Sigmoid colon (tissue), 7 donors: ENCODE measurements at places on chromosomes 1 and 21. TPM values are rescaled to one million over a fixed set of nuclear protein-coding genes. Genes with fewer than 3 reads are reported as not detected.

The GBP7 gene
- not detected for total RNA-seq

The VHLL gene
- total RNA-seq = not detected

The EPHA10 gene
- 0.14 TPM for total RNA-seq

DNA sequence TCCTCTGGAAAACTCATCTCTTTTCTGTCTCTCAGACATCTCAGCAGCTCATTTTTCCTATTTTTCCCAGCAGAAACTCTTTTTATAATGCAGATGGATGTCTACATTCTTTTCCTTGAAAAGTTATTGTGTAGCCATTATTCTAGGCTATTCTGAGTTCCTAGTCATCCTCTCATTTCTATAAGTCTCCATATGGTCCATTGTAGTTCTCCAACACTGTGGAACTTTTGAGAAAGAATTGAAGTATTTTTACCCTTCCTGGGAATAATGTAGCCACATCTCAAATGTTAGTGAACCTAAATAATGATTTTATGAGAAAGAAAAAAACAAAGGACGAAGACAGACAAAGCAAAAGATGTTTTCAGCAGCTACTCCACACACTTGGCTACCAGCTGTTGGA, 26.4 kb upstream of the GPR25 start:
- H3K27me3 ChIP-seq = no peaks in the 10 kb centered on the region
- H3K27ac ChIP-seq = no peak overlapping the region
- no peak overlapping the region for H3K4me3 ChIP-seq
- H3K36me3 ChIP-seq = peaks cover 13% of the 10 kb centered on the region
- no peak for DNase-seq

DNA sequence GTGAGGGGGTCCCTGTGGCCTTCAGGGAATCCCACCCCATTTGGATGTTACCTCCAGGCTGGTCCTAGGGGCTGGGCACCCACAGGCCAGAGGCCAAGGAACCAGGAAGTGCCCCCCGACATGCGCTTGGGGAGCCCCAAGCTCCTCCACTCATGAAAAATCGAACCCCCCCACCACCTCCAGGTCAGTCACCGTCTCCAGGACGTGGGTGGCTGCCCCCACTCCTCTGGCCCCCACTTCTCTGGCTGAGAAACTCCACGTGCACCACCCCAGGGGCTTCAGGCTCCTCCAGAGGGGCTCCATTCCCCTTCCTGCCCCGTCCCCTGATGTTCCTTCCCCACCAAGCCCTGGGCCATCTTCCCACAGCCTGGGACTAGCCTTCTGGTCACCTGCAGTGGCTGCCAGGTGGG, 30.5 kb upstream of the POFUT2 start:
- H3K4me1 ChIP-seq = peaks cover 54% of the 10 kb centered on the region
- no peak overlapping the region for H3K4me3 ChIP-seq
- no peaks in the 10 kb centered on the region for H3K36me3 ChIP-seq
- H3K27ac ChIP-seq = peak overlapping the region; percentile 79

DNA sequence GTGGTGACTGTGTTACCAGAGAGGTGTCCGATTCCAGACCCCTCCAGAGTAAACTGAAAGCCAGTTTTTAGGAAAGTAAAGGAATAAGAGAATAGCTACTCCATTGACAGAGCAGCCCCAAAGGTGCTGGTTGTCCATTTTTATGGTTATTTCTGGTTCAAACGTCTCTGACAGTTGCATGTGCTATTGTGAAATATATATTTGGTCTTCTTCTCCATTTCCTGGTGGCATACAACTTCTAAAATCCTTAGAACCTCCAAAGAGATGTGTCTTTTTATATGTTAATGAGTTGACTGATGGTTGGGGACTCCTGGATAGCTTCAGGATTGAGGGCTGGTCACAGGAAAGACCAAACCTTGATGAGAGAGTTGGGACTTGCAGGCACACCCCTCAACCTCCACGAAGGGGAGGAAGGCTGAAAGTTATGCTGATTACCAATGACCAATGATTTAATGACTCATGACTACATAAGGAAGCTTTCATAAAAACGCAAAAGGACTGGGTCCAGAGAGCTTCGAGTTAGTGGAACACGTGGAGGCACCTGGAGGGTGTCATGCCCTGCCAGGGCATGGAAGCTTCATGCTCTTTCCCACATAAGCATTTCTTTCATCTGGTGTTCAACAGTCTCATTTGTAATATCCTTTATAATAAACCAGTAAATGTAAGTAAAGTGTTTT, 100.7 kb downstream of the SLC16A1 start:
- H3K27me3 ChIP-seq = peaks cover 9% of the 10 kb centered on the region
- no peak overlapping the region for H3K27ac ChIP-seq
- H3K4me3 ChIP-seq = peak overlapping the region; percentile 36
- H3K4me1 ChIP-seq = no peaks in the 10 kb centered on the region
- no peak for DNase-seq
- no peaks in the 10 kb centered on the region for H3K36me3 ChIP-seq

DNA sequence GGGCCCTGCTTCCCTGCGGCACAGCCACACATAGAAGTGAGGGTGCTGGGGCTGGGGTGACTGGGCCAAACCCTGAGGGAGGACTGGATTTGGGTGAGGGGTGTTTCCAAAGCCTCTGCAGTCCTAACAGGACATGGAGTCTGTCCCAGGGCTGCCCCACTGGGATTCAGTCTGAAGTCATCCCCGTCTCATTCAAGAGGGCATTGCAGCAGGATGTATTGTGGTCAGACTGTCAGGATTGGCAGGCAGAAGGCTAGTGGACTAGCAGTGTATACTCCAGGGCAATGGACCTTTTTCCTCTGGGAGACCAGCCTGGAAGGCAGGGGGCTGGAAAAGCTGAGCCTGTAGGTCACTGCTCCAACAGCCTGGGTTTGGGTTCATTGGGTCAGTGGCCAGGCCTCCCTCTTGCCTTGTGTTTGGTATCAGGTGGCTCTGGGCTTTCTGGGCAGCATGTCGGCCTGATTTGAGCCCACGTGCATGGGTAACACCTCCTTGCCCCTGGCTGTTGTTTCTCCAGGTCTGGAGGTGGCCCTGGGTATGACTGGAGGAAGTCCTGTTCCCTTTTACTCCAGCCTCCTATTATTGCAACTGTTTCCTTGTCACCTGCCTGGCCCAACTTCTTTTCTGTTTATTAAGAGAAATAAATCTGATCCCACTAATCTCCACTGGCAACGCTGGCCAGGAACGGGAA, 41.0 kb upstream of the SYNC start:
- H3K4me1 ChIP-seq = no peaks in the 10 kb centered on the region
- H3K27me3 ChIP-seq = no peaks in the 10 kb centered on the region
- H3K27ac ChIP-seq = peak overlapping the region; percentile 27
